ENCODE measurements at places on chromosomes 2 and 18.

DNA sequence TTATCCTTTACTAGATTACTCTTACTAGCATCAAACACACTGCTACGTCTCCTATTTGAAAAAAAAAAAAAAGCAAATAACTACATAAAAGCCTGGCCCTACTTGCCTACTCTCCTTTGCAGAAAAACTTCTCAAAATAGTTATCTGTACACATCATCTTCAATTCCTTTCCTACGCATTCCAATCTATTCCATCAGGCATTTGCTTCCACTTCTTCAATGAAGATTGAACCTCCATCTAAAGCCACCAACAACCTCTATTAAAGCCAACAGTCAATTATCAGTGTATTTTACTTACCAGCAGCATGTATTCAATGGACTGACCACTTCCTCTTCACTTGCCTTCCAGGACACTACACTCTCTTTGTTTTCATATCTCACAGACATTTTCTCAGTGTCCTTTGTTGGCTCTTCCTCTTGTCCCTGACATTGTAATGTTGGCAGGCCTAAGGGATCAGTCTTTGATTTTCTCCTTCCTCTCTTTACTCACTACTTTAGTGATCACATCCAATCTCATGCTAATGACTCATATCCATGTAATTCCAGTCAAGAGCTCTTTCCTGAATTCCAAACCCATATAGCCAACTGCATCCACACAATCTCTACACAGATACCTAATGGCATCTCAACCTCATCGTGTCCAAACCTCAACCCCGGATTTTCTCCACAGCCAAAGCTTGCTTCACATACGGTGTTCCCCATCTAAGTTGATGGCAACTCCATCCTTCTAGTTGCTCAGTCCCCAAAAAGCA is 131.3 kb downstream of the CCDC148 start:
- peak; percentile 25 for DNase-seq

GRCh38 chr18:75247611-75248421 is 37.2 kb downstream of the TSHZ1 start:
- DNase-seq = peak; percentile 72

DNA sequence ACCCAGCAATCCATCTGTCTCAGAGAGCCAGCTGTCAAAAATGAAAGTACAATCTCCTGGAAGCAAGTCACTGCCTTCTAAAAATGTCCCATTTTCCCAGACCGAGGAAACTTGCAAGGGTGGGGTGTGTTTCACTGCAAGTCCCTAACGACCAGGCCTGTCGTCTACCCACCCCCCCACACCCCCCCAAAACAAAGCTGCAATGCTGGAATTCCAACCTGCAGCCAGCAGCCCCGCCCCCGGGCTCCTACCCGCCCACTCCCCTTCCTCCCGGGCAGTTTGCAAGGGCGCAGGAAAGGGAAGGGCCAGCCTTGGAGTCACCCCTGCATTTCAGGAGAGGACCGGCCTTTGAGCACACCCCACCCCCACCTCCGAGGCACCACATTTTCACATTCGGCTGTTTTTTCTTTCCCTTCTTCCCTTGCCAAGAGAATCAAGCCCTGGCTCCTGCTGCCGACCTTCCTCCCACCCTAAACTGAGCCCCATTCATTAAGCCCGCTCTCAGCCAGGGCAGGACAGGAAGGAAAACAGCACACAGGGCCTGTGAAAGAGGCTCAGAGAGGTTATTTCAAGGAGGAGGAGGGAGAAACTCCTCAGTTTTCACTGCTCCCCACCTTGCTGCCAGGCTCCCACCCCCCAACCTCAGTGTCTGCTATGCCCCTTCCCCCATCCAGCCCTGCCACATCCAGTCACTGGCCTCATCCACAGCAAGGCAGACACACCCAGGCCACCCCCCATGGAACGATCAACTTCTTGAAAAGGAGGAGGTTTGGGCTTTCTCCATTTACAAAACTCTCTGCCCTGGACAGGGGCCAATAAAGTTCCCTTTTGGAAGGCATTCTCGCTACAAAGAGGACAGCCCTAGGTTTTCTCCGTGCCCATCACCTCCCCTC is 11.3 kb downstream of the SMAD7 start:
- DNase-seq = no peak

DNA sequence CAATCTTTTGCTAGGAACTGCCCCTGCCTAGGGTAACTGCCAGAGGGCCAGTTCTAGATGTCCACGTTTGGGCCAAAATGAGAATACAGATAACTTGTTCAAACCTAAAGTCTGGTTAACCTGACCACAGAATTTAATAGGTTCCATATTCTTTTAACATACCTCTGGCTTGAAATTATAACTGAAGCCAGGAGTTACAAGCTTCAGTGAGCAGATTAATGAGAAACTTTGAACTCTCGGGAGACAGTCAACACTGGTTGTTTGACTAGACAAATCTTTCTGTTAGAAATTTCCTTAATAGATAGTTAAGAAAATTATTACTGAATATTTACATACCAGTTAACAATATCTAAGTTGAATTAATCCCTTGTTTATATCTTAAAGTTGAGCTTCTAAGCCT is 110.0 kb upstream of the KLF7 start:
- DNase-seq = no peak
